Bronchial epithelial cell (primary cell): ENCODE measurements at places on chromosomes 16 and 17.

GRCh38 chr16:88713568-88714419 is 7.5 kb downstream of the CTU2 start:
- peak; percentile 28 for DNase-seq

DNA sequence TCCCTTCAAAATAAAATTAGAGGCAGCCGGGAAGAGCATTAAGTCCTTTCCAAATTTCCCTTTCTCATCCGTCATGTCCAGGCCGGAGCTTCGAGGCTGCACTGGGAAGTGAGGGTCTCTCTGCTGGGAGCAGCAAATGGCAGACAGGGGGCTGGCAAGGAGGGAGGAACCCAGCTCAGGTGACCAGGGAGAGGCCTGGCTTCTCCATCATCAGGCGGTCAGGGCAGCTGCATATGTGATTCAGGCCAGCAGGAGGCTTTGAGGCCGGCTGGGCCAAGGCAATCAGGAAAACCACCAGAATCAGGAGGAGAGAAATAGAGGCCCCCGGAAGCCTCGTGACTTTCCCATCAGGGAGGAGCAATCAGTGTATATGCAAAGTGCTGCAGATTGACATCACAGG is 85.0 kb upstream of the RPL38 start:
- DNase-seq: no peak

DNA sequence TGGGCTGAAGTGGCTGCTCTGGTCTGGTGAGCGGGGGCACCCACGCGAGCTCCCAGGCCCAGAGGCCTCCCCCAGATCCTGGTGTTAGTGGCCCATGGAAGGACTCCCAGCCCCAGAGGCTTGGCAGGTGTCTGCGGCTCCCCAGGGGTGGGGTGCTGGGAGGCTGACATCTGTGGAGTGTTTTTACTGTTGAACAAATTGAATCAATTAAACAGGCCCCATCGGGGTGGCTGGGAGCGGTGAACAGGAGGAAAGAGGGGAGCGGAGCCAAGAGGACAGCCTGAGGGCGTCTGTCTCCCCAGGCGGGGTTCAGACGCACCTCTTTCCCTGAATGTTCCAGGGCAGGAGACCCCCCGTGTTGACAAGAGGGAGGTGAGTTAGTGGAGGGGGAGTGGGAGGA is 29.9 kb downstream of the ACTG1 start:
- DNase-seq: no peak

GRCh38 chr17:2172077-2172851 is 117.4 kb downstream of the HIC1 start:
- DNase-seq: peak; percentile 86

GRCh38 chr17:42700586-42701289 is 18.4 kb downstream of the CNTNAP1 start:
- DNase-seq: no peak

- no peak for DNase-seq
Observed at GRCh38 chr16:52538511-52538910, 8.4 kb downstream of the TOX3 start.

- no peak for DNase-seq
Observed at GRCh38 chr16:2473999-2474876, 689 bp upstream of the TBC1D24 start.

- peak; percentile 40 for DNase-seq
Observed at GRCh38 chr17:16407911-16408588, 7.3 kb upstream of the TRPV2 start.

DNA sequence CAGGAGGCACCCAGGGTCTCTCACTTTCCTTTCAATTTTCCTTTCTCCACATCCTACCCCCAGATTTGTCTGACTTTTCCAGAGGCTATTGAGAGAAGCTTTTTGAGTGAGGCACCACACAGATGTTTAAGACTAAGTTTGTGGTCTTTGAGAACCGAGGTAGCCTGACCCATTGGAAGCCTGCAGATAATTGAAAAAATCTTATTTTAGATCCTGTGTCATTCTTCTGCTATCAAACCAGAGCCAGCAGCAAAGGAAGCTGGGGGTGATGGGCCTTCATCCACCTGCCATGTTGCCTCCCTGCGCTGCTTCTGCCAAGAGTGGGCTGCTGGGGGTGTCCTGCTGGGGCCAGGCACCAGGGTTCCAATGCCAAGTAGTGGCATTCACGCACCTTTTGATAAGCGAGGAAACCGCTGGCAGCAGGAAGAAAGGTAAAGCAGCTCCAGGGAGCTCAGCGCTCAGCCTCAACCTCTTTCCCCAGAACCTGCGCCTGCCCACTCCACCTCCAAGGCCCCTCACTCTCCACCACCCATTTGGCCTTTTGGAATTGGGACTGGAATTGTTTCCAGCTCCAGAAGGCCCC is 55.6 kb downstream of the MPRIP start:
- DNase-seq: no peak

DNA sequence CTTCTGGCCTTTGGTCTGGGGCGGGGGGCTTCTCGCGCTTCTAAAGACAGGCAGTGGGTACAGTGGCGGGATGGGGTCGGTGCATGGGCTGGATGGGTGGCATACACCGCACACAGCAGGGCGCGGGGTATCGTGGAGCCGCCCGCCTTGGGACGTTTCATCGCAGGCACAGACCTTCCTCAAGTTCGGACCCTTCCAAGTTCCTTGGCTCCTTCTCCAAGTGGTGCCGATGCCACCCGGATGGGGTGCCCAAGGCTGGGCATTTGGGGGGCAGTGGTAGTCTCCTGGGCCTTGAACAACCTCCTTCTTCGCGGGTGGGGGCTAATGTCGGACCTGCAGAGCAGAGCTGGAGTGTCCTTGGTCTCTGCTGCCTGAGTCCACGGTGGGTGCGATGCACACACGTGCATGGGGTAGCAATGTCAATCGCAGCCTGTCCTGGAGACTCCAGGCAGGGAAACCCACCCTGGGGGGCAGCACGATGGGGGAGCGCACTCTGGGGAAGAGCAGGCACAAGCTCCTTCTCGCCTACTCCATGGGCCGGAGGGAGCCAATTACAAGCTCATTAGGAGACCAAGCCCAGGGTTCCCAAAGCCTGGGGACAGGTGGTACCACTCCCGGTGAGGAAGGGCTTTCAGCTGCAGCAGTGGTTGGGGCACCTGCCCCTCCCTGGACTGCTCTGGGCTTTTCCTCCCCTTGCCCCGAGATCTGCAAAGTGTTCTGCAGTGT is 686 bp upstream of the MTSS2 start:
- DNase-seq: no peak

GRCh38 chr16:31347445-31347844 is 7.5 kb upstream of the ITGAX start:
- DNase-seq: no peak

GRCh38 chr16:89909777-89910716 is 8.6 kb upstream of the MC1R start:
- peak; percentile 49 for DNase-seq

- DNase-seq: no peak
Observed at GRCh38 chr17:8069587-8069860, 18.0 kb downstream of the ALOX12B start.

GRCh38 chr16:86150641-86151238 is 251.8 kb downstream of the IRF8 start:
- no peak for DNase-seq

GRCh38 chr17:77863814-77864161 is 94.7 kb upstream of the TNRC6C start:
- DNase-seq: no peak

DNA sequence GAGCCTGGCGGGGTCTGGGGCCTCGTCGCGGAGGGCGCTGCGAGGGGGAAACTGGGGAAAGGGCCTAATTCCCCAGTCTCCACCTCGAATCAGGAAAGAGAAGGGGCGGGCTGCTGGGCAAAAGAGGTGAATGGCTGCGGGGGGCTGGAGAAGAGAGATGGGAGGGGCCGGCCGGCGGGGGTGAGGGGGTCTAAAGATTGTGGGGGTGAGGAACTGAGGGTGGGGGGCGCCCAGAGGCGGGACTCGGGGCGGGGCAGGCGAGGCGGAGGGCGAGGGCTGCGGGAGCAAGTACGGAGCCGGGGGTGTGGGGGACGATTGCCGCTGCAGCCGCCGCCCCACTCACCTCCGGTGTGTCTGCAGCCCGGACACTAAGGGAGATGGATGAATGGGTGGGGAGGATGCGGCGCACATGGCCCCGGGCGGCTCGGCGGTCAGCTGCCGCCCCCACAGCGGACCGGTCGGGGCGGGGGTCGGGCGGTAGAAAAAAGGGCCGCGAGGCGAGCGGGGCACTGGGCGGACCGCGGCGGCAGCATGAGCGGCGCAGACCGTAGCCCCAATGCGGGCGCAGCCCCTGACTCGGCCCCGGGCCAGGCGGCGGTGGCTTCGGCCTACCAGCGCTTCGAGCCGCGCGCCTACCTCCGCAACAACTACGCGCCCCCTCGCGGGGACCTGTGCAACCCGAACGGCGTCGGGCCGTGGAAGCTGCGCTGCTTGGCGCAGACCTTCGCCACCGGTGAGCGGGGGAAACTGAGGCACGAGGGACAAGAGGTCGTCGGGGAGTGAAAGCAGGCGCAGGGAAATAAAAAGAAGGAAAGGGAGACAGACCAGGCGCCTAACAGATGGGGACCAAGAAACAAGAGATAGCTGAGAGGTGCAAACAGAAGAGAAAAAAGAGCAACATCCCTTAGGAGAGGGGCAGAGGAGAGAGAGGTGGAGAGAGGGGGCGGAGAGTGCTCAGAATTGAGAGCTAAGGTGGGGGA is at the start of gene PNMT:
TSS of gene PNMT (plus strand) at position 509 of the 980 bp plus-strand sequence. CDS start at position 532, 23 bp downstream.
- DNase-seq: peak; percentile 31

- no peak for DNase-seq
Observed at GRCh38 chr16:28931801-28932225, at the start of gene CD19. CD19 (plus strand) TSS chr16:28931971; CDS start chr16:28932001, 30 bp downstream.

DNA sequence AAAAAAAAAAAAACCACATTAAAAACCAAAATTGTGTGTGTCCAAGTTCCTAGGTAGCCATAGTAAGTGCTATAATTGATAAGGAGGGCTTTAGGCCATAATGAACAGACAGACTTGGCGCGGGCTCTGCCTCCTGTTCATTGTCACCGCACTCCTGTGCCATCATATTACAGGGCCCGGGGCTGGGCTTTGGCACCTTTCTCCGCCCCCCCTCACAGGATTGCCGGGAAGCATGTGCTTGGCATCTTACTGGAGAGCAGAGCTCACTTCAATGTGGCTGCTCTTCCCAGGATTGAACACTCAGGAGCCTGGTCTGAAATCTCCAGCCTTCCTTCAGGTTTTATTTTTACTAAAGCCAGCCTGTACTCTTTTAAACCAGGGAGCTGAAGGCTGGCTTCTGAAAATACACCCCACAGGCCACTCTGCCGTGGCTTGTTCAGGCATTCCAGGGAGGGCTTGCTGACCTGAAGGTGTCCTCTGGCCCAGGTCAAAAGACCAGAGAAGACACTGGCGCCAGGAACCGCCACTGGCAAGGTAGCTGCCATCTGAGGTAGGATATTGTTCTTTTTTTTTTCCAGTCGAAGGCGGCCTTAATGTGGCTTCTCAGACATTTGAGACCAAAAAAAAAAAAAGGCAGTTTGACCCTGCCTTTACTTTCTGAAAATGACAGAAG is 39.3 kb downstream of the DHRS7B start:
- no peak for DNase-seq

- DNase-seq: no peak
Observed at GRCh38 chr17:32482568-32483320, 4.0 kb upstream of the CDK5R1 start.

GRCh38 chr17:20059728-20060188 is 50.6 kb downstream of the SPECC1 start:
- DNase-seq: peak; percentile 78

GRCh38 chr16:2023092-2024031 is 3.3 kb upstream of the NHERF2 start:
- DNase-seq: peak; percentile 67

GRCh38 chr17:68296217-68297191 is 5.2 kb downstream of the ARSG start:
- no peak for DNase-seq

- peak; percentile 87 for DNase-seq
Observed at GRCh38 chr16:66409156-66409555, 17.9 kb upstream of the BEAN1 start.

- DNase-seq: no peak
Observed at GRCh38 chr17:49715717-49716279, 8.0 kb upstream of the SLC35B1 start.

DNA sequence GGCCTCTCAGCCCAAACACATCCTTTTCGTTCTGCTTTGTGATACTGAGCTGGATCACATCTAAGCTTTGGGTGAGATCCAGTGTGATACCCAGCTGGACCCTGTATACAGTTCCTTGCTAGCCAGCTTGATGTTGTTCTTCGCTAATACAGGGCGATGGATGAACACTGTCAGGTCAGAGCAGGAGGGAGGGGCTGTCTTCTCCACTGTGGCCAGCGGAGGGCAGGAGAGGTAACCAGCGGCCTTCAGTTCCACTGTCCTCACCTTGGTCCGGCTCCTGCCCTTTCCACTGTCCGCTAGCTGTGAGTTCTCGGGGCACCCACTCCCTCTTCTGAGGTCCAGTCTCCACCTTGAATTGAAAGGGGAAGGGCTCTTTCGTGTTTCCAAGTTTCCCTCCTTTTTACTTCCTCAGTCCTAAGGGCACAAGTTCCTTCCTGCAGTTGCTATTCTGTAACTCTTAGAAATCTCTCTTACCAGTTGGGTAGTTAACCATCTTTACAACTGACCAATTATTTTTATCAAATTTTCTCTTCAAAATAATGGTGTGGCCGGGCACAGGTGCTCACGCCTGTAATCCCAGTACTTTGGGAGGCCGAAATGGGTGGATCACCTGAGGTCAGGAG is 3.0 kb upstream of the ZNF213 start:
- peak; percentile 33 for DNase-seq

GRCh38 chr17:2468270-2468669 is 43.4 kb downstream of the METTL16 start:
- no peak for DNase-seq

GRCh38 chr17:78763561-78763960 is 18.5 kb downstream of the CYTH1 start:
- DNase-seq: no peak

GRCh38 chr17:18025945-18026776 is 12.8 kb downstream of the ATPAF2 start:
- peak; percentile 30 for DNase-seq

DNA sequence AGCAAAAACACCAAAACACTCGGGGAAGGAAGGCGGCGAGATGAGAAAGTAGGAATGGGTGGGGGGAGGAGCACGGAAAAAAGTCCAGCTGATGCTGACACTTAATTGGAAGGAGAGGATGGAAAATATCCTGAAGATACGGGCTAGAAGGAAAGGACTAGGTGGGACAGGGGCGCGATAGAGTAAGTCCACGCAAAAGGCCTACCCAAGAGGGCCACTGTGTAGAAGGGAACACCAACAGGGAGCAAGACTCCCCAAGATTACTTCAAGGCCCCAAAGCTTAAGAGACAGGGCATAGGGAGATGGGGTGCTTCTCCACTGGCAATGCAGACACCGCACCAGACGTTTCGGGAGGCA is 736 bp downstream of the APPBP2 start:
- peak; percentile 15 for DNase-seq

DNA sequence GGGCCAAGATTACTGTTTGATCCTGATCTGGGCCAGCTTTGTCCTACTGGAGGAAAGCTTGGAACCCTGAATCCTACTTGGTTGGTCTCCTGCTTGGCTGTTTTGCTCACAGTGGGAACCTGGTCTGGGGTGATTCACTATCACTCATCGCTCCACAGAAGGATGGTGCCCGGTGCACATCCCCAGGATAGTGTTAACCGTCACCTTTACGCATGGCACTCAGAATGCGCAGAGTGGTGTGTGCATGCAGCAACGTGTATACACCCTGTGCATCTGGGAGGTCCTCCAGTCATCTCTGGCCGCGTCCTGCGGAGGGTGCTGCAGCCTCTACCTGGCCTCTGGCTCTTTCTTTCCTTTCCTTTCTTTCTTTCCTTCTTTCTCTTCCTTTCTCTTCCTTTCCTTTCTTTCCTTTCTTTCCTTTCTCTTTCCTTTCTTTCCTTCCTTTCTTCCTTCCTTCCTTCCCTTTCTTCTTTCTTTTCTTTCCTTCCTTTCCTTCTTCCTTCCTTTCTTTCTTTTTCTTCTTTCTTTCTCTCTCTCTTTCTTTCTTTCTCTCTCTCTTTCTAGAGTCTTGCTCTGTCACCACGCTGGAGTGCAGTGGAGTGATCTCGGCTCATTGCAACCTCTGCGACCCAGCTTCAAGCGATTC is 13.1 kb downstream of the SOCS3 start:
- peak; percentile 70 for DNase-seq
